ENCODE measurements at places on chromosomes 3 and 15.
A peak's percentile ranks its signal among the peaks of the same experiment; 100 is the strongest.

DNA sequence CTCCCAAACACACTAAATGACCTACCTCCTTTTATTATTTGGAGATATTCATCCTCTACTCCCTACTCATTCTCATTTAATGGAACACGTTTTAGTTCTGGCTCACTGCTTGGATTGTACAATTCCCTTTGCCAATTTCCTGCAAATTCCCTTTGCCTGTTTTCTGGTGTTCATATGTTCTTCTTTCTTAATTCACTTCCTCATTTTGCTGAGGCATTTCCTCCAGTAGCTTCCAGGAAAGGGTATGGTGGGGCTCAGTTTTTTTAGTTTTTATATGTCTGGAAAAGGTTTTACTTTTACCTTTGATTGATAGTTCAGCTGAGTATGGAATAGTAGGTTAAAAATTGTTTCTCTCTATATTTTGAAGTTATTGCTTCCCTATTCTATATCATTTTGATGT is 143.6 kb upstream of the GOLIM4 start:
- no peak for DNase-seq

GRCh38 chr3:112464264-112464663 is 35.0 kb downstream of the BTLA start:
- DNase-seq = no peak

DNA sequence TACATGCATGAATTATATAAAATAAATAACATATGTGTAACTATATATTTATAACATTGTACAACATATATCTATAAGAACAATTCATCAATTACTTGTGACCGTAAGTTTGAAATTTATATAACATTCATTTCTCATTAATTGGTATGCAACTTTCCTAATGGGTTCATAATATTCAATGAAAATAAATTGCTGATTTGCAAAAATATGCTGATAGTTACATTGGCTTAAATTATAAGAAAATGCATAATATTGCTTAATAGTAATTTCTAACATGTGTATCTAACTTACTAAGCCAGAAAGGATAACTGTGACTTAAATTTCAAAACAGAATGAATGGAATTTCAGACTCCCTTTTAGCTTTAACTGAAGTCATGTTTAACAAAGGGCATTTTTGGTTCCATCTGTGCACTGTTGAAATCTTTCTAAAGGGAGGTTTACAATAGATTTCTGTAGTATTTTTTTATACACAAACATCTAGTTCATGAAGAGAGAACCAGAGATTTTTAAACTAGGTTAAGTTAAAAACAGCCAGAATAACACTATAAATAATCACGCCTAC is 310.9 kb downstream of the TBC1D5 start:
- DNase-seq = peak; percentile 24

DNA sequence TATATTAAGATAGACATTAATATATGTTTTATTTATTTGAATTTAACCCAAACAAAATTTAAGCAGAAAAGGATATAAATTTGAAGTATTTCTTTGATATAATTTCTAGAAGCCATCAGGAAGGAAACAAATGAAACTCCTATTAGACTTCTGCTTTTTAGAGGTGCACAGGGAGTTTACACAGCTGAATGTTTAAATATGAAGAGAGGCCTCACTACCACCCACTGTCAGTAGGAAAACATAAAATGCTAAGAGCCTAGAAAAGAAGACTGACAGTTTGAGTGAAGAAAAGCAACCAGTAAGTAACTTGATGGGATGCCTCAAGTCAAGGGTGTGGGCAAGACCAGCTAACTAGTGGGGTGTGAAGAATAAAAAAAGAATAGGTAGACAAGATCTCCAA is 19.7 kb downstream of the PLSCR2 start:
- no peak for DNase-seq

DNA sequence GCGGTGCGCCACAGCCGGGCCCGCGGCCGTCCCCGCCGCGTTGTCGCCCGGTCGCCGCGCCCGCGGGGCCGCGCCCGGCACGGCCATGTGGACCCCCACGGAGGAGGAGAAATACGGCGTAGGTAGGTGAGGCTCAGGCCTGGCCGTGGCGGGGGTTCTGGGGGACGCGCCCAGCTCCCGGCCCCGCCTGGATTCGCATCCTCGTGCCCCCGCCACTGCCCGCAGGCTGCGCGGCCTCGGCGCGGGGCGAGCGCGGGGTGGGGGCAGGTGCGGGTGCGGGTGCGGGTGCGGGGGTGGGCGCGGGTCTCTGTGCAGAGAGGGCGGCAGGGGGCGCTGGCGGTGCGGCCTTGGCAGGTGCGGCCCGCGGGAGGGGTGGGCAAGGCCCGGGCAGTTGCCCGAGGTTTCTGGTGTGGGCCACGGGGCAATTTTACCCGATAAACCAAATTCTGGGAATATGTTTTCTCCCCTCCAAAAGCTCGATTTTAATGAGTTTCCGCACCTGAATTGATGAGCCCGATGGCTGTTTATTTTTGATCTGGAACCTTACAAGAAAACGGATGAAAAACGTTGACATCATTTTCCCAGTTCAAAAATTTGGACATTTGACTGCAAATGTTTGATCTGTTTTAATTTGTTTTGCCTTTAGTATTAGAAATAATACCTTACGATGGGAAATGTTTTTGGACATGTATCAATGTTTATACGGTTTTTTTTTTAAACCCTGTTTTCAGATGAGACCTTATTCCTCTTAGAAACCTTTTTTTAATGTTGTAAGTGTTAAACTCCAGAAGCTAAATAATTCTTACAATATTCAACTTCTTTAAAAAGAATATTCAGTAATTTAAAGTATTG is 678 bp downstream of the DOCK3 start:
- DNase-seq = no peak

DNA sequence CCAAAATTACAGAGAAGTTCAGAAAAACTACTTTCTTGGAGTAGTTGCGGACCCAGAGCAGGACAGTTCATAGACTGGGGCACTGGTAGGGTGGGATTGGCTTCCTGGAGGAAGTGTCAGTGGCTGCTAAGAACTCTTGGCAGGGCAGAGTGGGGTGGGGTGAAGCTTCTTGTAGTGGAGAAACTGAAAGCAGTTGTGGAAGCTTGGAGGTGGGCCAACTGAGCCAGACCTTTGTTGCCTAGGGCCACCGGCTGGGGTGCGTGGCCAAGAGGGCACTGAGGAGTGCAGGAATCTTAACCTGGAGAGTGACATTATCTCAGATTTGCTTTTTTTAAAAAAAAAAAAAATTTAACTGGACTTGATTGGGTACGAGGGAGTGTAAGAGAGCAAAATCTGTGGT is 3.1 kb downstream of the KAT2B start:
- peak; percentile 57 for DNase-seq

DNA sequence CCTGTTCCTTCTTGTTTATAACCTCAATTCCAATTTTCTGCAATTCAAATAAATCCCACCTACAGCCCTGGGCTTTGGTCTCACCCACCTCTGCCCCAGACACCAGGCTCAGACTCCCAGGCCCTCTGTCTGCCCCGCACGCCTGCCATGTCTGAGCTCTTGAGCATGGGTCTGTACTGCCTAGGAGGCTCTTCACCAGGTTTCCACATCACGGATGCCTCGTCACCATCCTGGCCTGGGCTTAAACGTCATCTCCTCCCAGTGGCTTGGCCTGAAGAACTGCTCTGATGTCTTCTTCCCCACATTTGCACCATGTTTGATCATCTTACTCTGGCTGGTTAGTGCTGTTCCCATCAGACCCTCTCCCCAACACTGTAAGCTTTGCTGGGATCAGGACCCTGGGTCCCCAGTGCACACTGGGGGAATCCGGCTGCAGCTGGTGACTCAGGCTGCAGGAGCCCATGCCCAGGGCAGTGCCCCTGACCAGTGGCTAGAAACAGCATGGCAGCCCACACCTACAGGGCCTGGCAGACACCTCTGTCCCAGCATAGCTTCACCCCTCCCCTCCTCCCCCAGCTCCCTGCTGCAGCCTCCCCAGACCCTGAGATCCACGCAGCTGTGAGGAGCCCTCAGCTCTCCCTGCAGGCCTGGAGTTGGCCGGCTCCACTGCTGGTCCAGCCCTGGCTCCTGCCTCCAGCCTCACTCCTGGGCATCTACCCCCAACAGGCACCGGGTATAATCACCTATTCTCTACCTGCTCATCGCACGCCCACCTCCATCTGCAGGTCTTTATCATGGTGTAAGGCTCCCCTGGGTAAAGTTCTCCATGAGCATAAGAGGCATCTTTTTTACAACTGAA is 162.8 kb upstream of the NSMCE3 start:
- DNase-seq = no peak

DNA sequence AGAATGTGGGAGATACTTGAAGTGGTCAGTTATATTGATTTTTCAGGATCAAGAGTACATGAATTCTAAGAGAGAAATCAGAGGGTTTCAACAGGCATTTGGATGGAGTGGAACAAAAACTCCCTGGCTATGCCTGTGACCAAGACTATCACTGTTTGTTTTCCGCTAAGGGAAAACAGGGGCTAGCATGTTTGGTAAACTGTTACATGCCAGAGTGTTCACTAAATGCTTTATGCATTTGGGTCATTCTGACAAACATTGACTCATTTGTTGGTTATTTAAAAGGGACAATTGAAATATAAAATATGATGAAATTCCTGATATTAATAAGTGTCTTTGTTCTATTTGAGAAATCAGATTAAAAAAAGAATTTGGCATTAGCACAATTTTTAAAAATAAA is 603.9 kb upstream of the KCNMB2 start:
- DNase-seq = no peak

DNA sequence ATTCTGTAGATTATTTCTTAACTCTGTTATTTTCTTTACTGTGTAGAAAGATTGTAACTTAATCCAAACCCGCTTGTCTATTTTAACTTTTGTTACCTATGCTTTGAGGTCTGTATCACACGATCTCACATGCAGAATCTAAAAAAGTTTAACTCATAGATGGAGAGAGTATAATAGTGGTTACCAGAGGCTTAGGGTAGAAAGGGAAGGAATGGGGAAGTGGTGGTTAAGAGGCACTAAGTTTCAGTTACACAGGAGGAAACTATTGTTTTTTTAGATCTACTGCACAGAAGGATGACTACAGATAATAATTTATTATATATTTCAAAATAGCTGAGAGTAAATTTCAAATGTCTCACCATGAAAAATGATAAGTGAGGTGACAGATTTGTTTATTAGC is 515.2 kb downstream of the RSL24D1 start:
- DNase-seq = no peak

DNA sequence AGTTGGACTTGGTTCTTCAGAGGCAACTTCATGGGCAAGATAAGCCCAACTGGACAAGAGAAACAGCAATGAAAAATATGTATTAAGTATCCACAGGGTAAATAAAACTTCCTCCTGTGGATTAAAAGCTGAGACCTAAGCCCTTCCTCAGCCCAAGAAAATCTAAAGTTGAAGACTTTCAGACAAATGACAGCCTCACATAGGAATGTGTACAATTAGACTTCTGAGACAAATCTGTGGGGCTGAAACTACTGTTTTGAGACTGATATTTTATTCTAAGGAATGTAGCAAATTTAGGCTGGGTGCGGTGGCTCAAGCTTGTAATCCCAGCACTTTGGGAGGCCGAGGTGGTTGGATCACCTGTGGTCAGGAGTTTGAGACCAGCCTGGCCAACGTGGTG is 74.2 kb upstream of the IL12A start:
- DNase-seq = no peak

GRCh38 chr3:129291236-129291886 is 12.7 kb downstream of the HMCES start:
- DNase-seq = no peak
